ENCODE measurements at places on chromosomes 1 and 21.
A peak's percentile ranks its signal among the peaks of the same experiment; 100 is the strongest.

DNA sequence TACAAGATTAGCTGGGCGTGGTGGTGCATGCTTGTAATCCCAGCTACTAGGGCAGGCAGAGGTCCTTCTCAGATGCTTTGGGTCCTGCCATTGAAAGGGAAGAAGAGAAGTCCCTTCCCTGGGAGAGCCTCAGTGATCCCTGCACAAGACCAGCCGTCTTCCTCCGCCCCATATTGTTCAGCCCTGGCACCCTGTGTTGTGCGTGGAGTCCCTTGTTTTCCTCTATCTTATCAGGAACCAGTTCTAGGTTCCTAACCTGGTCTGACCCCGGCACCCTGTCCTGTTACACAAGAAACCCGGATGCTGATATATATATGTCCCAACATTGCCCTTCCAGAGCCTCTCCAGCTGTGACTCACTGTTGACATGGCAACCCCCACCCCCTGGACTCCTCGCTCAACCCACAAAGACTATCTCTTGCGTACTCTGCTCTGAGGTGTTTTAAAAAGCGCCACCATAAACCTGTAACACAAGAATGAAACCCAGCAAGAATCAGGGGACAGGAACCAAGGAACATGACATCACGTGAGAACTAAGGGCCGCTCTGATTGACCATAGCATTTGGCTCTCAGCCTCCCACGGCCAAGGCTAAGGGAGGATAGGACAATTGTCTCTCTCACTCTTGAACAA, 4.8 kb downstream of the MX2 start:
- no peak for DNase-seq

GRCh38 chr1:170296642-170297041, 150.9 kb downstream of the NTMT2 start:
- no peak for DNase-seq

- no peak for DNase-seq
Measured at GRCh38 chr1:70554341-70554740, 143.3 kb downstream of the CTH start.

- no peak for DNase-seq
Measured at GRCh38 chr1:107363154-107363553, 222.3 kb downstream of the NTNG1 start.

GRCh38 chr1:67019600-67020136, 34.3 kb downstream of the SLC35D1 start:
- DNase-seq, result no peak

- no peak for DNase-seq
Measured at GRCh38 chr1:107935396-107936064, 29.4 kb downstream of the VAV3 start.

- no peak for DNase-seq
Measured at GRCh38 chr1:230696722-230697437, 17.0 kb downstream of the AGT start.

GRCh38 chr1:108679586-108680213, 12.4 kb upstream of the PRPF38B start:
- DNase-seq, result no peak

GRCh38 chr1:162913345-162913744, 52.4 kb upstream of the CCDC190 start:
- peak; percentile 6 for DNase-seq

GRCh38 chr1:8039071-8039470, 13.0 kb upstream of the ERRFI1 start:
- DNase-seq, result no peak

DNA sequence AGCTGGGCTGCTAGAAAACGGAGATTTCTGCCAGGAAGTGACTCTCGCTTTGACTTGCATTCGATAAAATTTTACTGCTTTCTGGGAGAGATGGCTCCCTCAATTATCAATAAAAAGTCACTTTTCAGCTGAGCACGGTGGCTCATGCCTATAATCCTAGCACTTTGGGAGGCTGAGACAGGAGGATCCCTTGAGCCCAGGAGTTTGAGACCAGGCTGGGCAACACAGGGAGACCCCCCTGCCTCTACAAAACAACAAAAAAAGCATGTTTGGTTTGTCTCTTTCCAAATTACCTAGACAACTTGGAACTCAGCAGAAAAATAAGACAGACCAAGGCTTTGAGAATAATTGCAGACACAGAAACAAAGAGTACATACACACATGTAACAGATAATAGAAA, 12.9 kb upstream of the ENSA start:
- no peak for DNase-seq

DNA sequence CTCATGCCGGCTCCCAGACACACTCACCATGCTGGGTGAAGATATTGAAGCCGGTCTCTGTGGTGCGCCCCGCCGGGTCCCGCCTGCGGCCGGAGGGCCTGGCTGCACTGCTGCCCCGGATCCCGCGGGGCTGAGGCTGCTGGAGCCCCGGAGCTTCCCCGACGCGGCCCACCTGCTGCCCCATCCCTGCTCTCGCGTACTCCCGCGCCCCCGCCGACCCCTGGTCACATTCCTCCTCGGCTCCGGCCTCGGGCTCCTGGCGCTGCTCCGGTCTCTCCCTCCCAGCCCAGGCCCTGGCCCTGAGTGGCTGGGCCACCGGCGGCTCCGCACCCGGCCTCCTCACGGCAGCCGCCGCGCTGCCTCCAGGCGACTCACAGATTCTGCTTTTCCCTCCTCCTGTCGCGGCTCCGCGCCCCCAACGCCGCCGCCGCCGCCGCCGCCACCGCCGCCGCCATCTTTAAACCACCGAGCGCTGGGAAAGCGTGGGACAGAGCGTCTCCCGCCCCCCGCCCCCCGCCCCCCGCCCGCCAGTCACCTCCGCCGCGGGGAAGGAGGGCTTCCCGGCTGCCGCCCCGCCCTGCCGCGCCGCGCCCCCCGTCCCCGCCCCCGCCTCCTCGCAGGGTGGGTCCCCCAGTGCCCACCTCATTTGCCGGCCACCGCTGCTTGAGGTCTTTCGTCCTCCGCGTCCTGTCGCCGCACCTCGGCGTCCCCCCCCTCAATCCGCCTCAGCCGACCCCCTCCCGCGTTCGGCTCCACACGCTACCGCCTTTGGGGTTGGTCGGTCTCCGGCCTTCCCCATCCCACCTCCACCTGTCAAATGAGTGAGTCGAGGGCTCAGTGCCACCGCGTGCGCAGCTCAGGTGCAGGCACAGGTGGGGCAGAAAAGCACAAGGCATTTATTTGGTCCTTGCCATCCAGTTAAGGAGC, at the start of gene ABL2:
TSS of gene ABL2 (minus strand) at position 464 of the 927 bp plus-strand sequence. CDS start at position 184, 280 bp downstream.
- DNase-seq, result peak; percentile 81

DNA sequence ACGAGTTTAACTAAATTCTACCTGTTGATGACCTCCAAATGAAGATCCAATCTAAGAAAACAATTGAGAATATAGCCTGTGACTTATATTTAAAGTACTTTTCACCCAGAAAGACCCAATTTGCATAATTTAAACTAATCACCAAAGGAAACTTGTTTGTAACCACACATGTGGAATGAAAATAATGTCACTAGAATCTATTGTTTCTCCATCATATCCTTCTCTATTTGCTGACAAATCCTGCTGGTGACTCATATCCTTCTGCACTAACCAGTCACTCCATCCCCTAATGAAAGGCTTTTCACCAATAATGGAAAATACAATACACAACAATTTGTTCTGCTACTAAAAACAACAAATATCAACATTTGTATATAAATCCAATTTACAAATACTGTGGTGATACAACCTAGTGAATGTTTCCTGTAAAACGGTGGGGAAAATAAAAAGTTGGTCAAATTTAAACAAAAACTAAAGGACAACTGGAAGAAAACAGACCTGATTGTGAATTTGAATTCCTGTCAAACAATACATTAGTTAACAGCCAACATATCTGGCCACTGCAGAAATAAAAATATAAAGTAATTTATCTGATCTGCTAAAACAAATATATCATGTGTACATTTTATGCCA, 6.5 kb downstream of the PTP4A2 start:
- DNase-seq, result no peak

GRCh38 chr21:24200052-24200451, 1407.2 kb downstream of the MRPL39 start:
- DNase-seq, result no peak

DNA sequence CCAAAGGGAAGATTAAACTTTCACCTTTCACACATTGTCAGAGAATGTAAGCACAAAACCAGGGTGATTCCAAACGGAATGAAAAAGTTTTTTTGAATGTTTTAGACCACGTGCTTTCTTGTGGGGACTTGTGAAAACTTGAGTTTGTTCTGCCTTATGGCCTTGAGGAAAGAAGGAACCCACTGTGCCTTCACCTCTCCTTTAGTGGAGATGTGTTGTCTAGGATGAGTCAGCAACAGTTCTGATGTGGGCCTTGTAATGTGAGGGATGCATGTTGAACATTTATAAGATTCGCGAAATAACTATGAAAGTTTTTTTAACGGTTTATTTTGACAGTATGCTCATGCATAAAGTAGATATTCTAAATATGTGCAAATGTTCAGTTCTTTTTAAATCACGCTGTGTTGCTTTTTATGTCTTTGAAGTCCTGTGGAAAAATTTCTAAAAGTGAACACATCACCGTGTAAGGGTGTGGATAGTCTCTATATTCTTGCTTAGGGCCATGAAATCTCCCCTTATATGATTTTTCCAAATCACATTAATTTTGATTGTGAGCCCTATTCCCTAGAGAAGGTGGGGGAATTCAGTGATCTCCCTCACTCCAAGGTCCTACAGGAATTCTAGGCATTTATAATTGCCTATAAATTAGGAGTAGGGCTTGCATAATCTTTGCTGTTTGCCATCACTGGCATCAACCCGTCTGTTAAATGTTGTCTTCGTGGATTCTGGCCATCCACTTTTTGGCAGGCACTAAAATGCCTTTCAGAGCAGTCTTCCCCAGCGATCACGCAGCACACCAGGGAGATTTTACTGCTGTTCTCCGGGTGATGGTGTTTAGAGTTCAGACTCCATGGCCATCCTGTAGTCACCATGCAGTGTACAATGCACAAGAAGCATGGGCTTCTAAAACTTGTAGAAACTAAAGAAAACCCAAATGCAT, 47.4 kb downstream of the PLA2G4A start:
- no peak for DNase-seq

DNA sequence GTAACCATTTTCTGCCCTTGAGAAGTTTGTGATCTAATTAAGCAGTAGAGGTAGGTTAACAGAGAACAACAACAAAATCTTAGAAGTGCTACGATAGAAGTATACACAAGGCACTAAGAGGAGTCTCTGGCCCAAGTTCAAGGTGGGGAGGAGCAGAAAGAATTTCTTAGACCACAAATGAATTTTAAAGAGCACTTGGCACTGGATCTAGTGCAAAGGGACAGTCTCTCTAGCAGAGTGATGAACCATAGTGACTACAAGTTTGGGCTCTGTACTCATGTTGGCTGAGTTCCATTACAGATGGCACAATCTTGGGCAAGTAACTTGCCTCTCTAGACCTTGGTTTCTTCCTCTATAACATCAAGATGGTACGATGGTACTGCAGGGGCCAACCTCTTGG, 33.3 kb upstream of the PIGC start:
- no peak for DNase-seq

DNA sequence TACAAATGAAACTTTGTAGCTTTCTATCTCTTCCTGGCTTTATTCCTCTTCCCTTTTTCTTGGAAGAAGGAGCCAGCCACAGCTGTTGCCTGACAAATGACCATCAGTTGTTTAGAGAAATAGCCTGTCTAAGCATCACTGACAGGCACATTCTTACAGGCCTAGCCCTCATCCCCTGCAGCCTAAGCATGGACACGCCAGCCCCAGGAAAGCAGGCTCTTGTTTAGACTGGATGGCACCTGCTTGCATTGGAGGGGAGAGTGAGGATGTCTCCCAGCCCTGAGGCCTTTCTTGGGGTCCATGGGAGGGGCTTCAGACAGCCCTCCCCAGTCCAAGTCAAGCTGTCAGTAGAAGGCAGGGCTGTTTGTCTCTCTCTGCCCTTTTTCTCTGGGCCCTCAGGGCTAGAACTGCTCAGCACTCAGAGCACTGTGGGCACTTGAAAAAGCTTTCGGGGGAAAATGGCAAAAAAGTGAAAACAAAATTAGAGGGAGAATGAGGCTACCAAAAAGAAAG, 282.5 kb upstream of the PLXNA2 start:
- no peak for DNase-seq

DNA sequence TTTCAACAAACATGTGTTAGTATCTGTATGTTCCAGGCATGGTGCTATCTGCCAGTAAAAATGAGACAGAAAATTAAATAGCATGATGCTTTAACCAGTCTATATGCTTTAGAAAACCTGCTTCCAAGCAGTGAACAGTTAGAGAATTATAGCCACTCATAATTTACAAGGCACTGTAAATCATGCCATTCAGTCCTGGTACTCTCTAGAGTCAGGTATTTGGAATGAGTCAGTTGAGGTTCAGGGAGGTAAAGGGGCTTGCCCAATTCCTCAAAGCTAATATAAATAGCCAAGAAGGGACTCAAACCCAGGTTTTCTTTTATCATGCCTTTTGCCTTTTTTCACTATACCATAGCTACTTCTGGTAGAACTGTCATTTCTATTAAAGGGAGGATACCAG, 184.4 kb downstream of the NFIA start:
- no peak for DNase-seq

- no peak for DNase-seq
Measured at GRCh38 chr1:236938760-236939159, 65.5 kb downstream of the MT1HL1 start.

DNA sequence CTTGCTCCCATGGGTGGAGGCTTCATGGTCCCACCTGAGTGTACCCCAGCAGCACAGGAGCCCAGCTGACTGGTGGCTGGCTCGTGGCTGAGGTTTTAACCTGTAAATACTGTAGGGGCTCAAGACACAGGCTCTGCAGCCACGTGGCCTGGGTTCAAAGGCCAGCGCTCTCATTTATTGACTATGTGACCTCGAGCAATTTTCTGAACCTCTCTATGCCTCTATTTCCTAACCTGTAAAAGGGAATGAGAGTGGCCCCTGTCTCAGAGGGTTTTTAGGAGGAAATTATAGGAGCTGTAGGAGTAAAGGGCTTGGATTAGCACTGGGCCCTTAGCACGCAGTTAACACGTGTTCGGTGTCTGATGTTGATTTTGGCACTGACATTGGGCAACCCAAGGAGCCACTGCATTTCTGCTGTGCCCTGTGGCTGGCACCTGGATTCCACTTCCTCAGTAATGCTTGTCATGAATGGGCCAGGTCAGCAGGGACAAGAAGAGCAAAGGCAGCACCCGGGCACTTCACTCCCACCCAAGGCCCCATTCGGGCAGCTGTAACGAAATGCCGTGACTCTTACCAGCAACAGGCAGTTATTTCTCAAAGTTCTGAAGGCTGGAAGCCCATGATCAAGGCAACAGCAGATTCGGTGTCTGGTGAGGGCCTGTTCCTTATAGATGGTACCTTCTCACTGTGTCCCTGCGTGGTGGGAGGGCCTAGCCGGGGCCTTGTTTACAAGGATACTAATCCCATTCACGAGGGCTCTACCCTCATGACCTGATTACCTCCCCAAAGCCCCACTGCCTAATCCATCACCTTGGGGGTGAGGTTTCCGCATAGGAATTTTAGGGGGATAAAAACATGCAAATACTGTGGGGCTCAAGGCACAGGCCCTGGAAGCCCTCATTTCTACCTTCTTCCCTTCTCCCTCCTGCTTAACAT, 25.2 kb downstream of the ARHGEF10L start:
- no peak for DNase-seq

- no peak for DNase-seq
Measured at GRCh38 chr1:190170321-190170720, 307.3 kb downstream of the BRINP3 start.

- peak; percentile 95 for DNase-seq
Measured at GRCh38 chr1:159015440-159015909, 5.8 kb downstream of the IFI16 start.
